ENCODE measurements at places on chromosomes 2 and 18.

DNA sequence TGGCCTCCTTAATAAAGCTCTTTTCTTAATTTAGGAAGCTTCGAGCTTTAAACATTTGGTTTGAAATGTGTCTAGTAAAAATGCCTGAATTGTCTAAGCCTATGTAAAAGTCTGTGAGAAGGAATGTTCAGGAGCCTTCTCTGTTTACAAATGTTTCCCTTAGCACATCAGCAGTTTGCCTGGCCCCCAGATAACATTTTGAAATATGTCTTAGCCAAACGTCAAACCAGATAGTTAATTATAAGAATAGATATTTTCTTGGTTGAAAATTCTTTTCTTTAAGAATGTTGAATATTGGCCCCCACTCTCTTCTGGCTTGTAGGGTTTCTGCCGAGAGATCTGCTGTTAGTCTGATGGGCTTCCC lies 498.6 kb downstream of the CCDC85A start:
- DNase-seq = no peak

DNA sequence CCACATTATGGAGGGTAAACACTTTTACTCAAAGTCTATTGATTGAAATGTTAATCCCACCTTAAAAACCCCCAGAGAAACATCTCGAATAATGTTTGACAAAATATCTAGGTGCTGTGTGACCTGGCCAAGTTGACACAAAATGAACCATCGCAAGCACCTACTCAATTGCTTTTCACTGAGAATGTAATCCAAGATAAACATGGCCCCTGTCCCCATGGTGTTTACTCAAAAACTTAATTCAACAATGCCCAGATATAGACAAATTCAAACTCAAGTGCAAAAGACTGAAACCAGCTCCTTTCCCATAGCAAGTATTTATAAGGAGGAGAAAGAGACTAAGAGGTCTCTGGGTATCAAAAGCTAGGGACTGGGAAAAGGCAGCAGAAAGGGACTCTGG lies 15.0 kb upstream of the ACMSD start:
- DNase-seq = no peak

DNA sequence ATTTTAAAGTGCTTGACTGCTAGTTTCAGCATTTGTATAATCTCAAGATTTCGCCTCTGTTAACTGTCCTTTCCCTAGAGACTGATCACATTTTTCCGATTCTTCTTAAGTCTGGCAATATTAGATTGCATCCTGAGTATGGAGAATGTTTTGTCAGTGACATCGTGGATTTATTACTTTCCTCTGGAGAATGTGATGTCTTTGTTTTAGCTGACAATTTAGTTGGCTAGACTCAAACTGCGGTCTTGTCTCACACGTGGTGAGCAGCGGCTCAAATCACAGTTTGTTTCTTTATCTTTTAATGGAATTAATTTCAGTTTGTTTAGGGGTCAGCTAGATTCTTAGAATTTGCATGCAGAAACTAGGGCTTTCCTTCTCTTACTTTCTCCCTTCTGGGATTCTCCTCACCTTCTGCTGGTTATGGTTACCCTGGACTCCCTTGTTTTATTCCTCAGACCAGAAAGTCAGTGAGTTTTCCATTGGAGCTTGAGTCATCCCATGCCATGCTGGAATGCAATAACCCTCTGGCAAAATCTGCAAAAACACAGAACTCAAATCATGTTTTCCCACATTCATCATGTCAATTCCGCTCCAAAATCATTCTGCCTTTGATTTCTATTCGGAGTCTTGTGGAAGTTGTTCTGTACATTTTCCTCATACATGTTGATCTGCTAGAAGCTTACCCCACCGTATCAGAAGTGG lies 327.2 kb upstream of the TRIB2 start:
- no peak for DNase-seq

DNA sequence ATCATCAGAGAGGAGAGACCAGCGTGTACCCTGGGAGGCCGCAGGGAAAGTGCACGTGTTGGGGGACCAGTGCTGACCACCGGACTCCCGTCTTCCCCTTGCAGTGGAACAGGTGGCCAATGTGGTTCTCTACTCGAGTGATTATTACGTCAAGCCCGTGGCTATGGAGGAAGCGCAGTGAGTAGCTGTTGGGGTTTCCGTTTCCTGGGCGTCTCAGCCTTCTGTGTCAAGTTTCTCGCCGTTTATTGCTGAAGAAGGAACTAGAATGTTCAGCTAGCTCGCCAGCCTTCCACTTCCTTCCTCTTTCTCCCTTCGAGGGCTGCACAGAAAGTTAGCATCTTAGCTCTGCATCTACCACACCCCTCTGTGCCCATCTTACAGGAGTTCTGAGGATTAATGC lies 22.8 kb upstream of the DGKD start:
- DNase-seq = no peak

DNA sequence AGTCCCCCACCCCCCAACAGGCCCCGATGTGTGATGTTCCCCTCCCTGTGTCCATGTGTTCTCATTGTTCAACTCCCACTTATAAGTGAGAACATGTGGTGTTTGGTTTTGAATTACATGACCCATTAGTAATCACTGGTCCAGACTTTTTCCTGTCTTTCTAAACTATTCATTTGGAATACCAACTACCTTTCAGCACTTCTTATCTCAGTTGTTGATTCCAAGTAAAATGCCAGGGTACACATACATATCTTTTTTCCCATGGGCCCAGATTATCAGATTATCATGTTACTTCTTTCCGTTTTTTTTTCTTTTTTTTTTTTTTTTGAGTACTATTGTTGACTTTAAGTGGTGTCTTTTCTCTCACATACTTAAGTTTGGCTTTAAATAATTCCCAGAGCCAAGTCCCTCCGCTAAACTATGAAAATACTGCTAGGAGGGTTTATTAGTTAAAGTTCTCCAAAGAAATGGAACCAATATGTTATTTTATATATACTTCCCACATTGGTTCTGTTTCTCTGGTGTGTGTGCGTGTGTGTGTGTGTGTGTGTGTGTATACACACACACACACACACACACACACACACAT lies 389.3 kb downstream of the IRS1 start:
- no peak for DNase-seq

- no peak for DNase-seq
Observed at GRCh38 chr2:18896125-18896764, 306.9 kb upstream of the NT5C1B start.

- DNase-seq = no peak
Observed at GRCh38 chr2:142290931-142291330, 160.1 kb upstream of the LRP1B start.

DNA sequence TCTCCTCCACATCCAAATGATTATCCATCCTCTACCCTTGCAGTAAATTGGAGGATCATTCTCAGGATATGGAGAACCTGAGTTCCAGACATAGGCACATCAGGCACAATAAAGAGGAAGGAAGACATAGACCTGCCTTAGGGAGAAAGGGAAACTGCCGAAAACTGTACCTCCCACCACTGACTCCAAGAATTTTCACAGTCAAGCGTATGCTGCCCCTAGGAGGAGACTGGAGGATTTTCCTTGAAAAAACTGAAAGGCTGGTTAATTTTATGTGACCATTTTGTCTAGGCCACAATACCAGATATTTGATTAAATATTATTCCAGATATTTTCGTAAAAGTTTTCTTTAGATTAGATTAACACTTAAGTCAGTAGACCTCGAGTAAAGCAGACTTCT lies 638.5 kb upstream of the PKDCC start:
- no peak for DNase-seq
